ENCODE measurements at places on chromosomes 16 and 17.
A peak's percentile ranks its signal among the peaks of the same experiment; 100 is the strongest.

- no peak for DNase-seq
Observed at GRCh38 chr16:69219279-69219678, 32.3 kb downstream of the SNTB2 start.

DNA sequence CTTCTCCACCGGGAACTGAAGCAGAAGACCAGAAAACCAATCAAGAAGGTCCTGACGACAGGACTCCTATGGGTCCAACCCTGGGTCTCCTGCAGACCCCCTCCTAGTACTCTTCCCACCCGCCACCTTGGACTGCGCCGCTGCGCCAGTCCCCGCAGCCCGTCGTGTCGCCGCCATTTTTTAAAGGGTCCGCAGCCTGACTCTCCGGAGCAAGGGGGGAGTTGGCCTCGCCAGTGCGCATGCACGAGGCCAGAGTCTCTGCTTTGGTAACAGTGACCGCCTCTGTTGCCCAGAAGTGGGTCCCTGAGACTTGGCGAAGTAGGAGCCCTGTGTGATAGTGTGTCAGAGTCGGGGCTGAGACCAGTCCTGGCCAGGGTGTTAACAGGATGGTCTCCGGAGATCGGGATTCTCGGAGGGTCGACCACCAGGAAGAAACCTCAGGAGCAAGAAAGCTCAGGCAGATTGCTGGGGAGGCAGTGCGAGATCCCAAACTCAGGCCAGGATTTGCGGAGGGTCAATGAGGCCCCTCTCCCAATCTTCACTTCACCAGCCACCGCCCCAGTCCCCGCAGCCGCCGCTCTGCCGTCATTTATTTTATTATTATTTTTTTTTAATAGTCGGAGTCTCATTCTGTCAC lies 612.5 kb downstream of the KCNJ18 start:
- no peak for DNase-seq

GRCh38 chr16:85605912-85606841 lies 6.9 kb upstream of the GSE1 start:
- DNase-seq, result no peak

DNA sequence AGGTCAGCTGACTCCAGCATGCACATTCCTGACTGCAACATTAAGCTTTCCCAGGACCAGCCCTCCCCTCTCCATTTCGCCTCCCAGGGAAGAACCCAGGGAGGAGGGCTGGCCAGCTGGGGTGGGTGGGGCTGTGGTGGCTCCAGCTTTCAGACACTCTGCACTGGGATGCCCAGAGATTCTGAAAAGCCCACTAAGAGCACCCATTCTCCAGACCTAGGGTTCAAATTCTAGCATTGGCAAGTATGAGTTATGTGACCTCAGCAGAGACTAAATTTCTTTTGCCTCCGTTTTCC lies 7.8 kb downstream of the DLX3 start:
- DNase-seq, result no peak

DNA sequence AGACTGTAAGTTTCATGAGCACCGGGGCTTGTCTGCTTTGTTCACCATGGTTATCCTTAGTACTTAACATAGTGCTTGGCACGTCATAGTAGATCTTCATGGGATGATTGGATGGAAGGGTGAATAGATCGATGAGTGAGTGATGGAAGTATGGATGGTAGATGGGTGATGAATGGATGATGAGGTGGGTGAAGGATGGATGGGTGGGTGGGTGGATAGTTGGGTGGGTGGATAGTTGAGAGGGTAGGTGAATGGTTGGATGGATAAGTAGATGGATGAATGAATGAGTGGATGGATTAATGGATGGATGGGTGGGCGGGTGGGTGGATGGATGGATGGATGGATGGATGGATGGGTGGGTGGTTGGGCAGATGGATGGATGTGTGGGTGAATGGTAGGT lies 133.2 kb upstream of the PLCG2 start:
- no peak for DNase-seq

- no peak for DNase-seq
Observed at GRCh38 chr16:84650062-84650991, 2.0 kb downstream of the KLHL36 start.

- DNase-seq, result no peak
Observed at GRCh38 chr17:77742579-77742978, 215.9 kb upstream of the TNRC6C start.

DNA sequence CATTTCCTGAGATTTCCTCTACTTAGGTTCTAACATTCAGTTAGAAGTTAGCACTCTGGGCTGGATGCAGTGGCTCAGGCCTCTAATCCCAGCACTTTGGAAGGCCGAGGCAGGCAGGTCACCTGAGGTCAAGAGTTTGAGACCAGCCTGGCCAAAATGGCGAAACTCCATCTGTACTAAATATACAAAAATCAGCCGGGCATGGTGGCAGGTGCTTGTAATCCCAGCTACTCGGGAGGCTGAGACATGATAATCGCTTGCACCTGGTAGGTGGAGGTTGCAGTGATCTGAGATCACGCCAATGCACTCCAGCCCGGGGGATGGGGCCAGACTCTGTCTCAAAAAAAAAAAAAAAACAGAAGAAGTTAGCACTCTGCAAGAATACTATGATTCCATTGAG lies 1430.9 kb downstream of the CDH11 start:
- DNase-seq, result no peak

DNA sequence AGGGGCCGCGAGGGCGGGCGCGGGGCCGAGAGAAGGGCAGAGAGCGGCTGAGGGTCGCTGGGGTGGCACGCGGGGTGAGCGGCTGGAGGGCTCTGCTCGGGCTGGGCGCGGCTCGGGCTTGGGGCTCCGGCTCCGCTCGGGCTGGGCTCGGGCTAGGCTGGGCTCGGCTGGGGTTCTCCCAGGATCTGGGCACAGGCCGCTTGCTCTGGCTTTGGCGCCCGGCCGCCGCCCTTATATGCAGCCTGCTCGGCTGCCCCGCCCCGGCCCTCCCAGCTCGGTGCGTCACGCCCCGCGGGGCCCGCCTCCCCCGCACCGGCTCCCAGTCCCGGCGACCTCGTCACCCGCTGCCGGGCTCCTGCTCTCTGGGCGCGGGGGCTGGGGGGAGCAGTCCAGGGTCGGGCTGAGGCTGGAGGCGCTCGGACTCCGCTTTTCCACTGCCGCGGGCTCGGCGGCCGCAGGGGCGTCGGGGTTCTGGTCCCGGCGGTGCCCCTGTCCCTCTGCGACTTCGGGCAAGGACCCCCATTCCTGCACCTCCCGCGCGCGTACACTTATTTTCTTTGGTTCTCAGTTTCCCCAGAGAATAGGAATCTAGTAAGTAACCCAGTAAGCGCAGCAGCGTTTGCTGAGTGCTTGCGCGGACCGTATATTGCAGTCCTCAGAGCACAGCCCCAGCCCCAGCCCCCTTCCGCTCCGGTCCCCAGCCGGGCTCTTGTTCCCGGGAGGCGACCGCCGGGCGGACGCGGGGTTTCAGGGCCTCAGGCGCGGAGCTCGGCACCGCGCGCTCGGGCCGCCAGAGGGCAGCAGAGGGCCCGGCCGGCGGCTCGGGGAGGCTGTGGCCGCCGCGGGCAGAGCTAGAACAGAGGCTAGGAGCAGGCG lies at the start of gene RASD1:
RASD1 (minus strand) TSS at position 207 of the 876 bp plus-strand sequence. CDS start 214 bp downstream, outside the sequence.
- peak; percentile 96 for DNase-seq

GRCh38 chr17:4332296-4332970 lies 34.0 kb downstream of the UBE2G1 start:
- peak; percentile 38 for DNase-seq

- no peak for DNase-seq
Observed at GRCh38 chr17:3531266-3532101, 26.1 kb downstream of the TRPV3 start.

GRCh38 chr17:34365340-34365739 lies 2.3 kb upstream of the CCL1 start:
- DNase-seq, result no peak

- no peak for DNase-seq
Observed at GRCh38 chr17:81179861-81180260, 13.8 kb upstream of the AATK start.

- no peak for DNase-seq
Observed at GRCh38 chr16:50313596-50314478, 47.5 kb downstream of the ADCY7 start.

- DNase-seq, result no peak
Observed at GRCh38 chr17:72876413-72876812, 216.1 kb downstream of the SLC39A11 start.

GRCh38 chr17:35733366-35733765 lies 1.9 kb downstream of the RASL10B start:
- DNase-seq, result no peak

GRCh38 chr17:40482722-40483121 lies 18.7 kb downstream of the TNS4 start:
- DNase-seq, result no peak

DNA sequence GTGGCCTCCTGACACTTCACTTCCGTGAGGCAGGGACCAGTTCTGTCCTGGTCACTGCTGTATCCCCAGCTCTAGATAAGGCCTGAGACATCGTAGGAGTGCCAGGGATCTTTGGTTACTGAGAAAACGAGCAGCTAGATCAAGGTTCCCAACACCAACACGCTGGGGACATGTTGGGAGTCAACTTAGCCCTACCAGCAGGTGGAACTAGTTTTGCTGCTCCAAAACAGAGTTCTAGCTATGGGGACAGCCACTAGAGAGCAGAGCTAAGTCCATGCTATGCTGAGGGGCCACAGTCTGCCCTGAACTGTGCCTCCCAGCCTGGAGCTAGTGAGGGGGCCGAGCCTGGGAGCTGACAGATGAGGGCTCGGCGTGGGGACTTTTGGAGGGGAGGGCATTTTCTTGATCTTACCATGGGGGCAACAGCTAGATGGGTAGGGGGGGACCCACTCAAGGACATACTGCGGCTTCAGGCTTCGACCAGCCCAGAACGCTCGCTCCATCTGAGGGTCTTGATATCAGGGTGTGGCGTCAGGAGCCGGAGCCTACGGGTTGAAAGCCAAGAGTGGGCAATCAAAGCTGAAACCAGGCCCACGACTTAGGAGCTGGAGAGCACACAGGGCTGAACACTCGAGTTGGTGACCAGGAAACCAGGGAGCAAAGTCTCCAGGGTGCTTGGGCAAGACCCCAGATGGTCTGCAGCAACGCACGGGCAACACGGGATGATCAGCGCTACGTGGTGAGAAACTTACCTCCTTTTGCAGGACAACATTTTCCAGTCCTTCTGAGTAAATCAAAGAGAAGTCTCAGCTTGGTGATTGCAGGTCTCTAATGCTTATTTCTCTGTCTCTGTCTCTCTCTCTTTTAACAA lies 13.4 kb downstream of the SNX20 start:
- DNase-seq, result no peak

DNA sequence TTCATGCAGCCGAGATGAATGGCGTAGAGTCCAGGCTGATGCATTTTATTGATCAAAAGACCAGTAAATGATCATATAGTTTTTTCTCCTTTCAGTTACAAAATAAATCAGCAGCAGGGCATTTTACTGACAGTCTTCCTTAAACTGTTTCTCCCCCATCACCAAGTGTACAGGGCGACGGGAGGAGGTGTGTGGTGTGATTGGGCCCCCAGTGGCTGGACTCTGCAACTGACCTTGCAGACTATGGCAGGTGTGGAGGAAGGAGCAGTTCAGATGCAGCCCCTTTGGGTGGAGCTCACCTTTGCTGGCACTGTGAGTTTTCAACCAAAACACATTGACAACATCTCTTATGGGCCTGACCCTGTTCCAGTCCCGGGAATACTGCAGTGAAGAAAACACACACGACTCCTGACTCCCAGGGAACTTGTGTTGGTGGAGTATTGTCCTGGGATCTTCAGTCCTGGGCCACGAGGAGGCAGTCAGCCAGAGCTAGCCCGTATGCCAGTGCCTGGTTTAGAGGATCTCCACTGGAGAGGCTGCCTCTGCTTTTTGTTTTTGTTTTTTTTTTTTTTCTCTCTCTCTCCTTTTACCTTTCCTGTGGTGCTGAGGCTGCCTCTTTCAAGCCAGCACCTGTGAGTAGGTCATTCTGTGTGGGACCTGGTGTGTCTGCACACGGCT lies 29.8 kb downstream of the KIAA0513 start:
- DNase-seq, result no peak

GRCh38 chr17:55186937-55187770 lies 77.6 kb upstream of the HLF start:
- DNase-seq, result no peak

DNA sequence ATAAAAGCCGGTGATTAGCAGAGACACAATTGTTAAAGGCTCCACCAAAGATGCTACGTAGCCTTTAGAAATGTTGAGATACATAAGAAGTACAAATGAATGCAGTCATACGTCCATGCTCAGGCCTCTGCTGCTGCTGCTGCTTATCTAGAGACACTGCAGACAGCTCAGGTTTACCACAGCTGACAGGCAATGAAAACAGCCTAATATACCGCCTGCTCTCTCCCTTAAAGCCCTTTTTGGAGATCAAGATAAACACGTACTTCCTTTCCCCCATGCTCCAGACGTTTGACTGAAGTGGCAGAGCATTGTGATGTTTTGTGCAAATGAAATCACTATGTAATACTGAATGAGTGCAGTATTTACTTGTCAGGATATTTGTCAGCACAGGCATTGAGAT lies 185.3 kb downstream of the AATF start:
- peak; percentile 36 for DNase-seq

DNA sequence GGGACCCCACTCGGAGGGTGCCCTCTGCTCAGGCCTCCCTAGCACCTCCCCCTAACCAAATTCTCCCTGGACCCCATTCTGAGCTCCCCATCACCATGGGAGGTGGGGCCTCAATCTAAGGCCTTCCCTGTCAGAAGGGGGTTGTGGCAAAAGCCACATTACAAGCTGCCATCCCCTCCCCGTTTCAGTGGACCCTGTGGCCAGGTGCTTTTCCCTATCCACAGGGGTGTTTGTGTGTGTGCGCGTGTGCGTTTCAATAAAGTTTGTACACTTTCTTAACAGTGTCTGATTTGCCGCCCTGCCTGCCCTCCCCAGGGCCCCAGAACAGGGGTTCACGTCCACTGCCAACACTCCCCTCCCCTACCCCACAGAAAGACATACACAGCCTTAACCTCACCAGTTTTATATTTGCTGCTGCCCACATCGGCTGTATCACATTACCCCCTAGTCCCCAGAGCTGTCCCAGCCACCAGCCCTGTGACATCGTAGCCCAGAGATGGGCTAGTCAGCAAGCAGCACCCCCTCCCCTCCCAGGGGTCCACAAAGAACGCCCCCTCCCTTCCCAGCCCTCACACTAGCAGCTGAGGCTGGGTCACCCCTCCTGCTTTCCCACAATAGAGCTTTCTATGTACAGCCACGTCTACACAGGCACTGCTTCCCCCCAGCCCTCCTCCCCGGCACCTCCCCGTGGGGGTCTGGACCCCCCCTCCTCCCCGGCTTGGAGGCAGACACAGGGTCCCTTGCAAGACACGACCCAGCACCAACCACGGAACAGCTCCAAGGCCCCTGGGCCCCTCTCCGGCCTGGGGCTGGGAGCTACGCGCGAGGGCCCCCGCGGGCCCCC lies 7.9 kb downstream of the GRN start:
- DNase-seq, result no peak

DNA sequence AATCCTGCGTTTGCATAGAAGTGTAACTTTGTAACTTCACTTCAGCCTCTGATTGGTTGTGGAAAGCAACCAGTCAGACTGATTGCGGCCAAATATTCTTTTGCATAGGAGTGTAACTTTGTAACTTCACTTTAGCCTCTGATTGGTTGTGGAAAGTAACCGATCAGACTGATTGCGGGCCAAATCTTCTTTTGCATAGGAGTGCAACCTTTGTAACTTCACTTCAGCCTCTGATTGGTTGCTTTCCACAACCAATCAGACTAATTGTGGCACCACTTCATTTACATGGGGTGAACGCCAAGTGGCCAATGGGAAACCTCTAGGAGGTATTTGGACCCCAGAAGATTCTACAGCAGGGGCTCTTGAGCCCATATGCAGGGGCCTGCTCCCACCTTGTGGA lies 1.8 kb upstream of the TMEM98 start:
- no peak for DNase-seq

Measured in retina (tissue), 1 donor.